ENCODE measurements at places on chromosomes 12 and 14.

GRCh38 chr12:132477017-132477702, 12.8 kb upstream of the FBRSL1 start:
- DNase-seq: no peak

DNA sequence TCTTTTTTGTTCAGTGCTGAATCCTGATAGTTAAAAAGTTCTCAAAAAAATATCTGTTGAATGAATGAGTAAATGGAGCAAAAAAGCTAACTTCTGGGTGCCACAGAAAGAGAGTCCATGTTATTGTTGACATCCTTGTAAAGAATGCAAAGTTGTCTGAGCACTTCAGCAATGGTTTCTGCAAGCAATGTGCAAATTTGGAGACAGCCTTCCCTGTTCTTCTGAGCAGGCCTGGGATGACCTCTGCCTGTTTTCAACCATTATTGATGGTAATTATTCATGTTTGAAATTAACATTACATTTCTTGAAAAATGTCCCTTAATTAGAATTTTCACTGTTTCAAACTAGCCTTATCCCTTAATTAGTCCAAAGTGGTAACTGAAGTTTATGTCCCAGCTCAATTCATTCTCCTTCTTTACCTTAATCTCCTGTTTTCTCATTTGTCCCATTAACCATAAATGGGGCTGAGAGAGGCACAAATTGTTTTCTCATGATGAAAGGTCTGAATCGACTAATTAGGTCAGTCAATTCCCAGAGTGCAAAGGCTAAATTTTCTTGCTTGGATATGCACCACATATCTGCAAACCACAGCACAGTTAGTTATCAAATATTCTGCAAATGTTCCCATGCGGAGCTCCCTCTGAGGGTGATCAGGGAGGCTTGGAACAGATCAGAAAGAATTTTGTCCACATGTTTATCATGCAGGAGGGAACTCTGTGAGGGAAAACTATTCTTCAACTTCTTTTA, 139.4 kb upstream of the KRR1 start:
- no peak for DNase-seq

DNA sequence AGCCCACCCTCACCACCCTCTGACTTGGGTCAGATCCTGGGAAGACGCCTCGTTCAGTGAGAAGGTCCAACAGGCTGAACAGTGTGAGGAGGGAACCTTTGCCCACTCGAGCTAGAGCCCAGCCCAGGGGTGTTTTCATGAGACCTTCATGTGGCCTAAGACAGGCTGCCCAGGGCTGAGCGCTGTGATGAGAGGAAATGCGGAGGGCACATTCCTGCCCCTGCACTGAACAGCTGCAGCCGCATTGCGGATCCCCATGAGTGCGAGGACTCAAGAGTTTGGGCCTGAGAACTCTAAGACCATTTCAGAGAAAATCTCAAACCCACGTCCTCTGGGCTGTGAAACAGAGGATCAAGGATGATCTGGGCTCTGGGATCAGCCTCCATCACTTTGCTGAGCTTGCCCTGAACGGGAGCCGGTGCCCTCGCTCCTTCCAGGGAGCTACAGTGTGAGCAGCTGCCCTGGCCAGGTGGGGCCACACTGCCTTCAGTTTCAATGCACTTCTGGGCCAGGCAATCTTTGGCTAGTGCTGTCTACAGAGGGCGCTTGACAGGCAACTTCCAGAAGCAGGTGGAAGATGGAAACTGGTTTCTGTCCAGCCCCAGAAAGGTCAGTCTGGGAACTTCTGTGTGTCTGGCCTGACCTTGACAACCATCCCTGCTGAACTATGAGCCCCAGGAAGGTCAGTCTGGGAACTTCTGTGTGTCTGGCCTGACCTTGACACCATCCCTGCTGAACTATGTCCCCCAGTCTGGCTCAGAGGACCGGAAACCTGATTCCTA, 43.5 kb upstream of the P2RX7 start:
- no peak for DNase-seq

GRCh38 chr12:1927051-1927680, 8.7 kb upstream of the CACNA2D4 start:
- peak; percentile 35 for DNase-seq

- DNase-seq: no peak
These were observed 410.1 kb downstream of the NAV3 start for GRCh38 chr12:78240827-78241226.

DNA sequence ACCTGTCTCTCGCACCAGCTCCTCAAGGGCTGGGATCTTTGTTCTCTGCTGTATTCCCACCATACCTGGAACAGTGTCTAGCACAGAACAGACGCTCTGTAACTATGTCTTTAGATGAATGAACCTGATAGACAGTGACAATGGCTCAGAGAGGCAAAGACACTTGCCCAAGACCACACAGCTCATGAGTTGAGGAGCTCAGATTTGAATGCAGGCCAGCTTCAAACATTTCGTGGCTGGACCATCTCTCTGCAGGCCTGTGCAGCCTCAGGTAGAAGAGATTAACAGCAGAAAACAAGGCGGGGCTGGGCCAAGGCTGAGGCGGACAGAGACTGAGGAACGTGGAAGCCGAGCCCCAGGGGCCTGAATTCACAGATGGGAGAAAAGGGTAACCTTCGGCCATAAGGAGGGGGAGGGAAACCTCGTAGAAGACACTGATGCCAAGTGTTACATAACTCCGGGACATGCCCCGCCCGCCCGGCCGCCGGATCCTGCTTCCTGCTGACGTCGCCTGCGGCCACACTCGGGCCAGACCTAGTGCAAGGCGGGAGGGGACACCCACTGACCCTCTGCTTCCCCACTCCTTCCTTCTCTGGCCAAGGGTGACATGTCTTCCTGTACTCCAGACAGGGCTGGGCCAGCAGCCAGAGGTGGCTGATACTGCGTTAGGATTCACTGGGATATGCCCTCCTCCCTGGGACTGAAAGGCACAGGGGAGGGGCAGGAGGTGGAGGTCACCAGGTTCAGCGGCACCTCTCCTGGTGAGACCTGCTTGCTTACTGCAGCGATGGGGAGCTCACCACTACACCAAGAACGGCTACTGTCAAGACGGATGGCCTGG, 86.8 kb downstream of the RFLNA start:
- DNase-seq: no peak

GRCh38 chr14:54364555-54365415, 32.0 kb upstream of the CDKN3 start:
- DNase-seq: no peak

DNA sequence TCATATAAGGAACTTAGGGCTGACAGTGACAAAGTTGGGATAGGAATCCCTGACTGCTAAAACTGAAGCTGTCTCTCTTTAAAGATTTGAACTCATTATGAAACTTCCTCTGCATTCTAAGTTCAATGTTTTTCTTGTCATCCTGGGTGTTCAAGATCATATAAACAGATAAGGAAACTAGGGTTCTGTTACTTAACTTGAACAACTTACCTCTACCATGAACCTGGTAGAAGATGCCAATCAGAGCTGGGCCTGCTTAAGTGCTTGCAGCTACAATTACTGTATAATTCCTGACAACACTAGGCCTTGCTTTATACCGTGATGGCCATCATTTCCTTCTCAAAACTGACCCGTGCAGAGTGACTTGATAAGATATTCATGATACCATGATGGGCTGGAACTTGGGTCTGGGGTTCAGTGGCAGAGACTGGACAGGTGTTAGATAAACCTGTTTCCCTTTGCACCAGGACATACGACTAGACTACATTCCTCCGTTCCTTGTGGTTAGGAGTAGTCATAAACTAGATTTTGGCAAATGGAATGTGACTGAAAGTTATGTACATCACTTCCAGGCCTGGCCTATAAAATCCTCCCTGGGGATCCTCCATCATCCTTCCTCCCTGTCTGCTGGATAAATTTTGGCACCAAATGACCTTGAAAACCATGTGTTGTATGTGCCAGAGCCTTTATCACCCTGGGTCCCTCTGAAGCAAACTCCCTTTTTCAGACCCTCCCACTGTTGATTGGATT, 172.2 kb upstream of the PRICKLE1 start:
- no peak for DNase-seq

- no peak for DNase-seq
These were observed 857.1 kb downstream of the AACS start for GRCh38 chr12:125922330-125922729.

DNA sequence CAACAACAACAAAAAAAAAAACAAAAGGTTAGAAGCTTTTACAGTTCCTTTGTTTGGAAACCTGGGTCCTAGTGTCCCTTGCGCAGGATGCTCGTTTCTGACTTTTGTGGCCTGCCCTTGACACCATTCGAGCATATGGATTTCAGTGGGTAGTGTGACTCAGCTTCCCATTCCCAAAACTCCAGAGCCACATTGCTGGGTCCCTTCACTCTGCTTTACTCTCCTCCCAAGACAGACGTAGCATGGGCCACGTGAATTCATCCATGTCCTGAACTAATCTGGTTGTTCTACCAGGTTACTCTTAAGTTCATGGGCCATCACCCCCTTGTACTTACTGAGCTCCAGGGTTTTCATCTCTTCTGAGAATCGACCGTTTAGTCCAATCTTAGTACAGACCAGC, 68.0 kb upstream of the MAX start:
- no peak for DNase-seq

- DNase-seq: no peak
These were observed 22.2 kb downstream of the GRIN2B start for GRCh38 chr12:13959131-13959723.

DNA sequence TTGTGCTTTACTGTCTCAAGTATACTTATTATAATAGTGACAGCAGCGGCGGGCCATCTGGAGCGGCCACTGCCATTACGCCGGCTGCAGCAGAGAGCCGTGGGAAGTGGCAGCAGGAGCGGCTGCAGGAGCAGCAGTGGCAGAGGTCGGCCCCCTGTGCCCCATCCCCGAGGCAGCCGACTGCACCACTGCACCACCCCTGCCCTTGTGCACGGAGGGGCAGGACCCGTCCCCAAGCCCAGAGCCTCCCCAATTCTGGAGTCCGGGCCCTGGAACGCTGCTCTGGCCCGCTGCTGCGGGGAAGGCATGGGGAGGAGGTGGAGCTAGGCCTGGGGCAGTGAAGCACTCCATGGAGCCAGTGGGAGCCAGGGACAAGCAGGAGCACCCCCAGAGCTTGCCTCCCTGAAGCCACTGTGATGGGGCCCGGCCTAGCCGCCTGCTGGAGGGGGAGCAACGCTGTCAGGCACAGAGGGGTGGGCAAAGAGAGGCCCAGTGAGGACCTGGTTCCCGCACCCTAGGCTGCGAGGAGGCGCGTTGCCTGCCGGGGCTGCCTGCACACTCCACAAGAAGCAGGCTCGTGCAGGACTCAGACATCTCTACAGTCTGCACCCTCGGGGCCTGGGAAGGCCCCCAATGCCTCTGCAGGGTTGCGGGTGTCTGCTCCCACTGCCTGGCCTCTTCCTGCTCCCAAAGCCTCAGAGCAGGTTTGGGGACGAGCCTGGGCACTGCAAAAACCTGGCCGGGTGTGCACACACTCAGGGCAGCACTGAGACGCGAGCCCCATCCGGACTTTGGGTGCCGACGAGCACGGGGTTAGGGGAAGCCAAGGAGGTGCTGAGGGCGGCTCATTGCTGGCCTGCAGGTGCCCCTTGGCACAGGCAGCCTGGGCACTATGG, 74.2 kb upstream of the RASSF8 start:
- DNase-seq: no peak

DNA sequence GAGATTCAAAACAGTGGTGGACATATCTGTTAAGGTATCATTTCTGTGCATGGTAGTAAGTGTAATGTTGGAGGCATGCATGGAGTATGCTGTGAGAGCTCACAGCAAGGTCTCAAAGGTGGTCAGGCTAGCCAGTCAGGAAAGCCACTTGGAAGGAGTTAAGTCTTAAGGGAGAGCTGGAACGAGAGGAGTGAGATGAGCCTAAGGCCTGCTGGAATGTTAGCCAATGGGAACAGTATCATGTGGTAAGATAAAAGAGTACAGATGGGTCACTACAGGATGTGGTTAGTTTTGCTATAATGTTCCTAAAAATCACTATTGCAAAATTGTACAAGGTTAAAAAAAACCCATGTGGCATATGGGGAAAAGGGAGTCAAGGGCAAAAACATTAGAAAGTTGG, 311.7 kb upstream of the E2F7 start:
- no peak for DNase-seq

- DNase-seq: no peak
These were observed 272.8 kb downstream of the AKAP6 start for GRCh38 chr14:32601906-32602305.

- no peak for DNase-seq
These were observed 283.0 kb downstream of the ACSS3 start for GRCh38 chr12:81360916-81361315.

GRCh38 chr12:28550757-28551704, 360.8 kb downstream of the CCDC91 start:
- no peak for DNase-seq

DNA sequence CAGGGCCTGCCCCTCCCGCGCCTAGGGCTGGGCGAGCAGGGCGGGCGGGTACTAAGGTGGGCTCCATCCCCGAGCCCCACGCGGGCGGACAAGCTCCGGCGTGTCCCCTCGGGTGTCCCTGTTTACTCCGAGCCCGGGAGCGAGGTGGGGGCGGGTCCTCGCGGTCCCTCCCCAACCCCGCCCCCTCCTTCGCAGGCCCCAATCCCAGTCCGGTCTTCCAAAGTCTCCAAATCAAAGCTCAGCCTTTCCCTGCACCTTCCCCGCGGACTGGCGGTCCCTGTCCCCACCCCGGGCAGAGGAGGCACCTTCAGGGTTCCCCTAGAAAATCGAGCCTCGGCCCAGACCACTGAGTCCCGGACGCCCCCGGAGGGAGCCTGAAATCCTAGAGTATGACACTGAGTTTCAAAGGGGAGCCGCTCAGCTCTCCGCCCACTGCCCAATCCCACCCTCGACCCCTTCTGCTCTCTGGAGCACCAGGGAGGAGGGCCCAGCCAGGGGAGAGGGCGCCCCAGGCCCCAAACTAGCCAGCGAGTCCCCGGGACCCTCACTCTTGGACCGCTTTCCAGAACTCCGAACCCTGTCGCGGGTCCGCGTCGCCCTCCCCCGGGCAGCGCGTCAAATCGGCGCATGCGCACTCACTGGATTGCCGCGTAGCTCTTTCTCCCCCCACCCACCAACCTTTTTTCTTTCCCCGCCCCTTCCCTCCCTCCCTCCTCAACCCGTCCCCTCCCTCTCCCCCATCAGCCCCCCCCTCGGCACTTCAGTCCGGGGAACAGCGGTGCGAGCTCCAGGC, at the start of gene LRP1:
TSS of gene LRP1 (plus strand) at position 758 of the 793 bp plus-strand sequence. CDS start 482 bp downstream, outside the sequence.
- peak; percentile 73 for DNase-seq

- peak; percentile 41 for DNase-seq
These were observed 12.2 kb downstream of the GPR84 start for GRCh38 chr12:54352022-54352531.

- DNase-seq: peak; percentile 57
These were observed 227.3 kb downstream of the KTN1 start for GRCh38 chr14:55807053-55807880.

DNA sequence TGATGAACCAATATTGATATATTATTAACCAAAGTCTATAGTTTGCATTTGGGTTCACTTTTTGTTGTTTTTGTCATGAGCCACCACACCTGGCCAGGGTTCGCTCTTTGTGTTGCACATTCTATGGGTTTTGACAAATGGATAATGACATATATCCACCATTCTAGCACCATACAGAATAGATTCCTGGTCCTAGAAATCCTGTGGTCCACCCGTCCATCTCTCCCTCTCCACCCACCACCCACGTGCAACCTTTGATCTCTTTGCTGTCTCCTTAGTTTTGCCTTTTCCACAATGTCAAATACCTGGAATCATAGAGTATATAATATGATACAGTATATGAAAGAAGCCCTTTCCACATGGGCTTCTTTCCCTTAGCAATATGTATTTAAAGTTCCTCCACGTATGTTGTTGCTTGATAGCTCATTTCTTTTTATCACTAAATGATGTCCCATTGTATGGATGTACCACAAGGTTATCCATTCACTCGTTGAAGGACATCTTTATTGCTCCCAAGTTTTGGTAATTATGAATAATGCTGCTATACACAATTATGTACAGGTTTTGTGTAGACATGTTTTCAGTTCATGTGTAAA, 7.4 kb downstream of the RPL6 start:
- DNase-seq: no peak

Data from activated naive CD4-positive, alpha-beta T cell treated with anti-CD3 and anti-CD28 coated beads, Interleukin-2, amount 50 U/mL, for 72 hours (primary cell).